ENCODE measurements at places on chromosomes 7 and 10. TPM values are rescaled to one million over a fixed set of nuclear protein-coding genes. Genes with fewer than 3 reads are reported as not detected.
A peak's percentile ranks its signal among the peaks of the same experiment; 100 is the strongest.

DNA sequence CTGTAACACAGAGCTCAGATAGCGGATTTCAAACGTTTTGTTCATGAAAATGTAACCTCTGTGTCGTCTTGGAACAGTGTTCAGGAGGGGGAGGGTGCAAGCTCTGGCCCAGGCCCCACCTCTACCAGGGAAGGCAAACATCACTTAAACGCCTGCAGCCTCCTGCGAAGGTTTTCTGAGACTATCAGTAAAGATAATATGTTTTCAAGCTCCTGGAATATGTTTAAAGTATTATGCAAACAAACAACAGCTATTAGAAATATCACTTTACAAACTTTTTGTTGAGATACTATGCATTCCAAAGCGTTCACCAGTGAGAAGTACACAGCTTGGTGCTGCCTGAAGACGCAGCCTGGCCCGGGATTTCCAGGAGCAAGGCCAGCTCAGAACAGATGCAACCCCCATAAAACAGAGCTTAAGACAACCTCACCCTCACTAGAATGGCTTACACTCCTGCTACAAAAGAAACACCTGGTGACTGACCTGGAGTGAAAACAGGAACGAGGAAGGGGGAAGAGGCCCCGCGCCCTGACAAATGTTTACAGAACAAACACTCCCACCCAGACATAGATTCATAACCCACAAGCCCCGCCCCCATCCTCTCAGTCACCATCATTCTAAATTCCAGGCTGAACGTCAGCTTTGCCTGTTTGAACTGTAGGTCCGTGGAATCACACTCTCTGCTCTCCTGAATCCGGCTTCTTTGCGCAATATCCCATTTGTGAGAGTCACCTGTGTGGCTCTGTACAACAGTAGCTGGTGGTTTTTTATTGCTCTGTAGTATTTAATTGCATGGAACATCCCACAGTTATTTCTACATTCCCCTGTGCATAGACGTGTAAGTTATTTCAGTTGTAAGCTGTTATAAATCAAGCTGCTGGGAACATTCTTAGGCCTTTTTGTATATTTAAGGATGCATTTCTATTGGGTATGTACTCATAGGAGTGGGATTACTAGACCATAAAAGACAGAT, 155.0 kb downstream of the PTPRN2 start:
- DNase-seq = no peak

- peak; percentile 55 for DNase-seq
These were observed 115.2 kb downstream of the ZFAND4 start for GRCh38 chr10:45557275-45557905.

- DNase-seq = no peak
These were observed 15.4 kb downstream of the TSPAN15 start for GRCh38 chr10:69466689-69467088.

DNA sequence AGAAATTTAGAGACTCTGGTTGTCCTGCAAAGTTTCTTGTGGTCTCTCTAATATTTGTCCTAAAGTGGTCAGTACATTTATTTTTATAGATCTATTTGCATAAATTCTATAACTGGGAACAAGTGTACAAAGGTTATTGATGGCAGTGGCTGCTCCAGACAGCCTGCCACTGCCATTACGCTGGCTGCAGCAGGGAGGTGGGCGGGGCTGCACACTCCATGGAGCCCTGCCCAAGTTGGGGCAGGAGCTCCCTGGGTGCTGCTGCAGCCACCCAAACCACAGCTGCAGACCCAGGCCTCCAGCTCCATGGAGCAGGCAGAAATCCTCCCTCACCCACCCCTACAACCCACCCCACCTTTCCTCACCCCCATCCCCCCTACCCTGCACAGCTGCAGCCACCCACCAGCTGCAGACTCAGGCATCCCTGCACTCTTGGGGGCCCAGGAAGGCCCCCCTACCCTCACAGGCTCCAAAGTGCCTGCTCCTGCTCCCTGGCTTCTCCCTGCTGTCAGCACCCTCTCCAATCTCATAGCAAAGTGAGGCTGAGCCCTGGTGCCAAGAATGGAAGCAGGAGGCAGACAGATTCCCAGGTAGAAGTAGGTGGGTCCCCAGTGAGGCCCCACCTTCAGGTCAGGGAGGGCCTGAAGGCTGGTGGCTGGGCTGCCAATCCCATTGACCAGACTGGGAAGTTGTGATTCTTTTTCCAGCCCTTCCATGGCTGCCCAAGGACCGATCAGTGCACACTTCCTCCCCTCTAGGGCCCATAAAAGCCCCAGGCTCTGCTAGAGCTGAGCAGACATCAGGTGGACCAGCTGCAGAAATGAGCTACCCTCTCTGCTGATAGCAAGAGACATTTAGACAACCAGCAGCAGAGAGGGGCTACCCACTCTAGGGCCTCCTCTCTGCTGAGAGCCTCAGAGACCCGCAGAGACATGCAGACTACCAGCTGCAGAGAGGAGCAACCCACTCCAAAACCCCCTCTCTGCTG, 4.8 kb upstream of the CYP3A43 start:
- DNase-seq = no peak

- DNase-seq = no peak
These were observed 6.8 kb downstream of the PTPN12 start for GRCh38 chr7:77543910-77544309.

The LEP gene
- total RNA-seq = not detected

- no peak for DNase-seq
These were observed 109.4 kb downstream of the HIBADH start for GRCh38 chr7:27553273-27553672.

The FAM180A gene
- total RNA-seq = not detected

GRCh38 chr7:151207804-151208203, 2.5 kb downstream of the H2BK1 start:
- DNase-seq = no peak

The MUC12 gene
- not detected for total RNA-seq

- no peak for DNase-seq
These were observed 32.3 kb downstream of the SDHAF3 start for GRCh38 chr7:97149843-97150242.

The FANK1 gene
- 4.8 TPM for total RNA-seq

- no peak for DNase-seq
These were observed 12.4 kb downstream of the ECHDC3 start for GRCh38 chr10:11754620-11755019.

DNA sequence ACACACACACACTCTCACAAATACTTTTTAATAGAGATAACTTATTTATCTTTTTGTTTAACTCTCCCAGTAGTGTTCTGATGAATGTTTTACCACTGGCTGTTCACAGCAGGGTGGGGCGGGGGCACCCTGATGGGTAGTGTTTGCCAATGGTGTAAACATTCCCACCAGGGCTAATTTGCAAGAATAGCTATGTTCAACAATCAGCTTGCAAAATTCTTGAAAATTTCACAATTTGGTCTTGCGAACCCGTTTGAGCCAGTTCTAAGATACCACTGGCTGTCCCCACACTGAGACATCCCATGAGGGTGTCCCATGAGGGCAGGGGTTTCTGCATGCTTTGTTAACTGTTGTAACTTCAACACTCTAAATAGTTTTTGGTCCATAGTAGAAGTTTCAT, 348.5 kb downstream of the CXCL12 start:
- no peak for DNase-seq

DNA sequence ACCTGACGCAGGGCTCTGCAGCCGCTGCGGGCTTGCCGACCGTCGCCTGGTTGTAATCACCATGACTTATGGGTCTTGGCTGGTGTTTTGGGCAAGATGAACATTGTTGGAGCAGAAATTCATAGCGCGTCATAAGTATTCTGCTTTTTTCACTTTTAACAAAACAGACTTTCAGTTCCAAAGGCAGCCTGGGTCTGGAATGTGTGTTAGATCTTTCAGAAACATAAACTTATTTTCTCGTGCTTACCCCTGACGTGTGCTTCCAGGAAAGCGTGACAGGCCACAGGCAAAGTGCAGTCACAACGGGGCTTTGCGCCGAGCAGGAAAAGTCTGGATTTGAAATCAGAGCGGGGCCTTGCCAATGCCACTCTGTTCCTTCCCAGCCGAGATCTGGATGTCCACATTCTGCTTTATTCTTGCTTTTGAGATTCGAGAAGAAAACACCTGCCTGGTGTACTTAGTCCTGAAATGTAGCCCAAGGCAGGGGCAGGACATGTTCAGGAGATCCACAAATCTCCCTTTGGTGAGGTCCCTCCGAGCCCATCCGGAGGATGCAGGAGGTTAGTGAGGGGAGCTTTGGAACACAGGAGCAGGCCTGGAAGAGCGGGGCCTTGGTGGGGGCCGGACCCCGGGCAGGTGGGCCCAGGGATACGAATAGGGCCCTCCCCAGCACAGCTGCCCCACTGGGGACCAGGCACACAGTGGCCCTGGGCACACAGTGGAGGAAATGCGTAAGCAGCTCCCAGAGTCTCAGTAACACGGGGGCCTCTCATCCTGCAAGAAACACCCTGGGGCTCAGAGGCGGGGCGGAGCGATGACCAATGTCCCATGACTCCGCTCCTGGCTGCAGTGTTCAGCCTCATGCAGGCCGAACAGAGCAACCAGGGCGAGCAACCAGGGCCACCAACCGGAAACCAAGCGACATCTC, 49.5 kb upstream of the EBF3 start:
- DNase-seq = no peak

DNA sequence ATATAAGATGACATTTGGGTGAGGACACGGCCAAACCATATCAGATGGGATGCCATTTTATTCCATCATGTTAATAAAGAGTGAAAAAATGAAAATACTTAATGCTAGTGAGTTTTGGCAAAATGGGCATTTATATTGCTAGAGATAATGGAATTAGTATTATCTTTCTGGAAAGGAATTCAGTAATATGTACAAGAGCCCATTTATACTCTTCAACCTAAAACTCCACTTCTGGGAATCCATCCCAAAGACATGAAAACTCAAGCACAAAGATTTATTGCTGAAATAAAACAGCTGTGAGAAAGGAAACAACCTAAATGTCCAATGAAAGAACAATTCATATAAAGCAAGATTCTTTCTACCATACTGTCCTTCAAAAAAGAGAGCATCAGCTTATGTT, 96.0 kb upstream of the TMEM168 start:
- DNase-seq = no peak

The OR9A2 gene
- not detected for total RNA-seq

DNA sequence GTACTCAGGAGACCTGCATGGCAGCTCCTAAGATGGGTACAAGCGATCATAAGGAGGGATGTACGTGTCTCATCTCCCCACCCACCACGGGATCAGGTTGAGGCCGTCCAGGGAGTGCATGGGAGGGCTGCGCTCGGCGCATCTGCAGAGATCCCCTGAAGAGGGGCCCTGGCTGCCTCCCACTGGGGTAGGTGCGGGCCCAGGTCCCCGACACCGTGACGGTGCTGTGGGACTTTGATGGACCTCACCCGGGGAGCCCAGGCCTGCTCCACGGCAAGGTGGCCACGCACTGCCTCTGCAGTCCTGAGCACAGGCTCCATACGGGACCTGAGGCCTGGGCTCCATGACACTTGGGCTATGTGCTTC, 12.7 kb downstream of the GET4 start:
- no peak for DNase-seq

The GNB2 gene
- total RNA-seq = 318 TPM

- DNase-seq = no peak
These were observed 204.0 kb downstream of the FZD1 start for GRCh38 chr7:91468256-91468655.

The LRRD1 gene
- total RNA-seq = 0.24 TPM

The ADAM22 gene
- 1.1 TPM for total RNA-seq

DNA sequence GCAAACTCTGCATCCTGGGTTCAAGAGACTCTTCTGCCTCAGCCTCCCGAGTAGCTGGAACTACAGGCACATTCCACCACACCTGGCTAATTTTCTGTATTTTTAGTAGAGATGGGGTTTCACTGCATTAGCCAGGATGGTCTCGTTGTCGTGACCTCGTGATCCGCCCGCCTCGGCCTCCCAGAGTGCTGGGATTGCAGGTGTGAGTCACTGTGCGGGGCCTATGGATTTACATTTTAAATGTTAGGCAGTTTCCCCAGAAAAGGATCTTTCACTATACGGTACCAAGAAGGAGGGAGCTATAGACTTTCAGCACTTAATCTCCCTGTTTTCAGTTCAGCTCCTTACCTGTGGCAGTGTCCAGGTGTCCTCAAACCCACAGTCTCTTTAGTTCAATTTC, 50.8 kb downstream of the SIRT1 start:
- DNase-seq = no peak

- DNase-seq = no peak
These were observed 298.2 kb downstream of the FRMD4A start for GRCh38 chr10:14032406-14032998.

The FAM13C gene
- 1.7 TPM for total RNA-seq

The TRPV5 gene
- not detected for total RNA-seq

The CTAGE6 gene
- 0.88 TPM for total RNA-seq

DNA sequence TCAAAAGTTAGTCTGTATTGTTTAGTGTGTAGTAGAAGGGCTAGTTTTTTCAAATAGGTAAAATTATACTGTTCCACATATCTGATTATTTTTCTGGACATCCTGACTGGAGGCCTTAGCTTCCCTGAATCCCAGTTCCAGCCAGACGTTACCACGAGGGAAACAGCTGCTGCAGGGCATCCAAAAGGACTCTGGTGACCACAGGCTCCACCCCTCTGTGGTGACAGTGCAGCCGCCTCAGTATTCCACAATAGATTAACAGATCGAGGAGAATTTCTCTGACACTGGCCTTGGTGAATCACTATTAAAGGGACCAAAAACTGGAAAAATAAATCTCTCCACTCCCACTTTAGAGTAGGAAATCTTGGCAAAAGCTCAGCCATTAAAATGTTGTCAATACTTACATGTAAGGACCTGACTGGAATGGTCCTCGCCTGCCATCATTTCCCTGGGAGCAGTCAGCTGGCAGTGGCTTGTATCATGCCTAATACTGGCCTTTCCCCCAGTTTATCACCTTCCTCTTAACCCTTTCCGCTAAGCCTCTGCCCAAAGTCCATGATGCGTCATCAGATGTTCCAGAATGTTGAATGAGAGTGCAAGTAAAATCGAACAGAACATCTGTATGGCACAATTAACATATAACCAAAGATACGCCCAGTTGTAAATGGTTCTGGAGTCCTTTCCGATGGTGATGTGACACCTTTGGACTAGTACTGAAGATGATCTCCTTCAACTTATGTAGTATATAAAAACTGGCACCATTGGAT, 31.6 kb downstream of the ENO4 start:
- no peak for DNase-seq

The HYAL4 gene
- not detected for total RNA-seq

GRCh38 chr7:71826141-71826540, 586.0 kb downstream of the CALN1 start:
- DNase-seq = no peak

- DNase-seq = no peak
These were observed 1067.5 kb downstream of the NRG3 start for GRCh38 chr10:82942286-82943099.

- no peak for DNase-seq
These were observed 621 bp upstream of the FAM13C start for GRCh38 chr10:59362959-59363381.

DNA sequence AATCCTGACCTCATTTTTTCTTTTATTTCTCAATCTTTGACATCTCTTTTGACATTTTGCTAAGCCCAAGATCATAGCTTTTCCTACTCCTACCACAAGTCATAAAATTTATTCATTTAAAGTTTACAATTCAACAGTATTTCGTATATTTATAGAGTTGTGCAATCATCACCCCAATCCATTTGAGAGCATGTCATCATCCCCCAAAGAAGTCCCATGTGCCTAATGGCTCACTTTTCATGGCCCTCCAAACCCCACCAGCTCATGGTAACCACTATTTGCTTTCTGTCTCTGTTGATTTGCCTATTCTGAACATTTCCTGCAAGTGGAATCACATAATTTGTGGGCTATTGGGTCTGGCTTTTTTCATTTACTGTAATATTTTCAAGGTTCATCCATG, 52.5 kb upstream of the GLI3 start:
- DNase-seq = no peak

The TRIM74 gene
- not detected for total RNA-seq

- DNase-seq = no peak
These were observed 21.1 kb downstream of the MKRN1 start for GRCh38 chr7:140458201-140458600.

- DNase-seq = no peak
These were observed 101.5 kb upstream of the TMEM72 start for GRCh38 chr10:44809647-44810046.
